Ecto neural progenitor cell (in vitro differentiated cells): ENCODE measurements at places on chromosomes 13 and 19.

DNA sequence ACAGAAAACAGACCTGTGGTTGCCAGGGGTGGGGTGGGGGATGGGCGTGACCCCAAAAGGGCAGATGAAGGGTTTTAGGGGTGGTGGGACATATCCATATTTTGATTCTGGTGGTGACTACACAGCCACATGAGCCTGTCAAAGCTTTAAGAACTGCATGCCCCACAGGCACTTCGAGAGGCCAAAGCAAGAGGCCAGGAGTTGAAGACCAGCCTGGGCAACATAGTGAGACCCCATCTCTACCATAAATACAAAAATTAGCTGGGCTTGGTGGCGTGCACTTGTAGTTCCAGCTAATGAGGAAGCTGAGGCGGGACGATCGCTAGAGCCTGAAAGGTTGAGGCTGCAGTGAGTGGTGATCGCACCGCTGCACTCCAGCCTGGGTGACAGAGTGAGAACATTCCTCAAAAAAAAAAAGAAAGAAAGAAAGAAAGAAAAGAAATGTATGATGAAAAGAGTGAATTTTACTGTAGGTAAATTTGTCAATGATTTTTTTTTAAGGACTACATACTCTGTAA is 18.9 kb upstream of the BCL3 start:
- no peak for DNase-seq

DNA sequence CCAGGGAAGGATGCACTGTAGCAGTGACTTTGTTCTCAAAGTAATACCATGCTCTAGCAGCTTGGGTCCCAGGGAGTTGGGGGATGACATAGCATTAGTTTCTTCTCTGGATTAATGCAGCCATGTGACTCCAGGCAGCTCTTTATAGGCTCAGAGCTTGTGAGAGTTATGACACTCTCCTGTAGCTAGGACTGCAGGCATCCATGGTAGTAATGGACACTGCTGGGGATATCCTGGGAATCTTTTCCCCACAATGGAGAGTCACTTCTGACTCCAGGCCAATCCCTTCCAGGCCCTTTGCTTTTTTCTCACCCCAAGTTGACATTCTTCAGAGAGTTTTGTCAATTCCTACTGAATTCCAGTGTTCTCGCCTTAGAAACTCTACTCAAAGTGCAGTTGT is 270.9 kb downstream of the COG6 start:
- DNase-seq: no peak

GRCh38 chr13:22298530-22298929 is 627.7 kb downstream of the FGF9 start:
- no peak for DNase-seq

- peak; percentile 60 for DNase-seq
Observed at GRCh38 chr13:102399791-102400674, 1.8 kb downstream of the FGF14 start.

DNA sequence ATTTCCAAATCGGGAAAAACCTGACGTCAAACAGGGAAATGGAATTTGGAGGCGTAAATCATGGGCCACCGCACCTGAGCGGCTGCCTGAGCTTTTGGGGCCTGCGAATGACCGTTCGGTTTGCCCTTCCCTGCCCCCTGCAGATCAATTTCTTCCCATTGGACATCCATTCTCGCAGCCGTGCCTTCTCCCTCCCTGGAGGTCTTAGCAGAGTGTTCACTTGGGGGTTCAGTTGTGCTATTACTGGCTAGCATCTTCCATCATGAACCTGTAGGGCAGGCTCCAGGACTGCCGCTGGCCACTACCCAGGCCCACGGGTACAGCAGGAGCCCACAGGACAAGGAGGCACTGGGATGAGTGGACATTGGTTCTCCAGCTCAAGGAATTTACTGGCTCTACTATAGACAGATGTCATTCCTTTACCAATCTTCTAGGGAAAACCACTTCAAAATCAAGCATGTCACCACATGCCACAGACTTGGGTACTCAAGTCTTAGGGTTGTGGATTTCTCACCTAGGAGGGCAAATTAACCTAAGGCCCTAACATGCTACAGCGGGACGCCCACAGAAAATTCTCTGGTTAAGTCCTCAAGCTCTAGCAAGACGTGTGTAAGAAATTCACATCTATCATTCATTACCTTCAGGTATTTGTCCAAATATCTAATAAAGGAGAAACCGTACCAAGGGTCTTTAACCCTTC is 75.5 kb downstream of the COL4A1 start:
- no peak for DNase-seq

GRCh38 chr13:39284801-39285388 is 246.6 kb downstream of the NHLRC3 start:
- no peak for DNase-seq

GRCh38 chr13:96229356-96229755 is 139.4 kb downstream of the HS6ST3 start:
- DNase-seq: no peak

- no peak for DNase-seq
Observed at GRCh38 chr19:39419003-39419402, 6.5 kb downstream of the PLEKHG2 start.

GRCh38 chr19:31574251-31574973 is 225.2 kb upstream of the TSHZ3 start:
- peak; percentile 31 for DNase-seq

GRCh38 chr19:2208975-2209374 is 27.2 kb downstream of the PLEKHJ1 start:
- no peak for DNase-seq

GRCh38 chr13:79846386-79846785 is 365.4 kb downstream of the NDFIP2 start:
- DNase-seq: no peak

DNA sequence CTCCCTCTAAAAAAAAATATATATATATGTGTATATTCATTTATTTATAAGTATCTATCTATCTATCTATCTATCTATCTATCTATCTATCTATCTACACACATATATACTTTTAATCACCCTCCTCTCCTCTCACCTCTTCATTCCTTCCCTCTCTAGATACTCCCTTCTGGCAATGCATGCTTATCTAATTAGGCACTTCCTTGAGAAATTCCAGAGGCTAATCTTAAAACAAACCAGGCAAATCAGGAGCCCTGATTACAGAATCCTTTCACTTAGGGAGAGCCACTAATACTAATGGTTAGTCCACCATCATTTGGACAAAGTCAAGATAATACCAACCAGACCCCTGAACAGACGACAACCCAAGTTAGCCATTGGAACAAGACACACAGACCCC is 17.6 kb downstream of the CD70 start:
- no peak for DNase-seq

DNA sequence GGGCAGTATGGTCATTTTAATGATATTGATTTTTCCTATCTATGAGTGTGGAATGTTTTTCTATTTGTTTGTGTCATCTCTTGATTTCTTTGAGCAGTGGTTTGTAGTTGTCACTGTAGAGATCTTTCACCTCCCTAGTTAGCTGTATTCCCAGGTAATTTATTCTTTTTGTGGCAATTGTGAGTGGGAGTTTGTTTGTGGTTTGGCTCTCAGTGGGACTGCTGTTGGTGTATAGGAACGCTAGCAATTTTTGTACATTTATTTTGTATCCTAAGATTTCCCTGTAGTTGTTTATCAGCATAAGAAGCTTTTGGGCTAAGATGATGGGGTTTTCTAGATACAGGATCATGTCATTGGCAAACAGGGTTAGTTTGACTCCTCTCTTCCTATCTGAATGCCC is 28.9 kb downstream of the NBEA start:
- DNase-seq: no peak

DNA sequence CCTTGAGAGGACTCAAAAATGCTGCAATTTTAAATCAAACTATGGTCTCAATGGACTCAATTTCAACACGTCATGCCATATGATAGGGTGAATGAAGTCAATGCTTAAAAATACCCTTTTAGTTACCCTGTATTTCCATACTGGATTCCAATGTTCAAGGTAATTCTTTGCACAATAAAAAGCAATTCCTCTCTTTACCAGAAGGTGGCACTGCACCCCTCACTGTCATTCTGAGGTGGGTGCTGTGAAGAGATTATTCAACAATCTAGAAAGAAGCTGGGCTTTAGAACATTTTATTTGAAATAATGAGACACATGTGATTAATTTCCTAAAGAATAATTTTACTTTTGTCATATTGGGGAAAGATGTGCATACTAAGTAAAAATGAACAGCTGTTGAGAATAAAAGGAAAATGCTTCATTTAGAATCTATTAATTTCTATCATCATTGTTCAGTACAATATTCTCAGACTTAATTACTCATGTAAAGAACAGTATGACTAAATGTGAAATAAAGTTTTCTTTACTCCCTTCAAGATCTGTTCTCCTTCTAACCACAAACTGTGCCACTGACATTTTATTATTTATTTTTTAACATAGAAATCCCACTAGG is 789.1 kb downstream of the GPC5 start:
- DNase-seq: no peak

GRCh38 chr13:52162279-52163101 is 3.1 kb upstream of the NEK3 start:
- DNase-seq: no peak

- DNase-seq: no peak
Observed at GRCh38 chr19:23393121-23393520, 2.1 kb downstream of the ZNF91 start.

DNA sequence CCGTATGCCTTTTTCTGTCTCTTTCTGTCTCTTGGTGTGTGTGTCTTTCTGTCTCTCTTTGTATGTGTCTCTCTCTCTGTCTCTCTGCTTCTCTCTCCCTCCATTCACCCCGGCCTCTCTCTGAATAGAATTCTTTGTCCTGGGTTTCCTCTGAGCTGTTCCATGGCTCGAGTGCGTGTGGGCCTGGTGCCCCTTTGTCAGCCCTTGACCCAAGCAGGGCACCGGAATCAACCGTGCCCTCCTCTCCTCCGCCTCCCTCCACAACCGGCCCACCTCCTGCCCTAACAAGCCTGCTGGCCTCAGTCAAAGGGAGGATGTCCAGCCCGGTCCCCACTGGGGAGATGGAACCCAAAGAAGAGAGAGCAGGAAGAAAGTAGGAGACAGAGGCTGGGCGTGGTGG is 3.2 kb downstream of the AXL start:
- no peak for DNase-seq

GRCh38 chr13:101454767-101455166 is 2.3 kb downstream of the ITGBL1 start:
- DNase-seq: no peak

- no peak for DNase-seq
Observed at GRCh38 chr19:27860309-27860934, 1352.5 kb downstream of the UQCRFS1 start.

- DNase-seq: no peak
Observed at GRCh38 chr13:75762076-75762937, 126.2 kb downstream of the LMO7 start.

- DNase-seq: no peak
Observed at GRCh38 chr19:55454787-55455243, 6.6 kb downstream of the ISOC2 start.

GRCh38 chr13:112161521-112162301 is 94.8 kb downstream of the SOX1 start:
- peak; percentile 75 for DNase-seq

GRCh38 chr19:3707868-3708206 is 347 bp upstream of the TJP3 start:
- no peak for DNase-seq

- DNase-seq: no peak
Observed at GRCh38 chr19:30968210-30968609, 381.0 kb downstream of the TSHZ3 start.

DNA sequence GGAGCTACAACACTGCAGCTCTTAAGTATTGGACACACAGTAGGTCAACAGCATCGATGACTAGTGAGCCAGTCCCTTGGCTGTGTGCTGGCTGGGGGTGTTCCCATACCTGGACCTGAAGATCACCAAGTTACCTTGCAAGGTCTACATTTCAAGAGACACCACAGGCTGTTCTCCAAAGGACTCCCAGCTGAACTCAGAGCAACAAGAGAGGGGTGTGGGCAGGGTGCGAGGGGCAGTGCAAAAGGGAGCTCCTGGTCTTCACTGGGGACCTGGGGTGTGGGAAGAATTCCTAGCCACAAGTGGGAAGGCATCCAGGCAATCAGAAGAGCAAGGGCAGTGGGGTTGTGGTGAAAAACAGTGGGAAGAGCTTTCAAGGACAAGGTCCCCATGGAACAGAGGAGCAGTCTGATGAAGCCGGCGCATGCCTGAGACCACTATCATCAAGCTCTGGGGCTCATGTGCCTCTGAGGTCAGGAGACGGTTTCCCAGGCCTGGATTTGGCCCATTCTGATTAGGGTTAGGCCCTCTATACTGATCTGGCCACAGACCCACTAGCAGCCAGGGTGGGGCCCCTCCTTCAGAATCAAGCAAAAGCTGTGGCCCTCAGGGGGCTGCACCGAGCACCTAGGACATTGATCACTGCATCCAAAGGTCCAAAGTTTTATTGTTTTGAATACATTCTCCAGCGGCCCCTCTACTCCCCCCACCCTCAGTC is 4.7 kb upstream of the GSK3A start:
- no peak for DNase-seq

DNA sequence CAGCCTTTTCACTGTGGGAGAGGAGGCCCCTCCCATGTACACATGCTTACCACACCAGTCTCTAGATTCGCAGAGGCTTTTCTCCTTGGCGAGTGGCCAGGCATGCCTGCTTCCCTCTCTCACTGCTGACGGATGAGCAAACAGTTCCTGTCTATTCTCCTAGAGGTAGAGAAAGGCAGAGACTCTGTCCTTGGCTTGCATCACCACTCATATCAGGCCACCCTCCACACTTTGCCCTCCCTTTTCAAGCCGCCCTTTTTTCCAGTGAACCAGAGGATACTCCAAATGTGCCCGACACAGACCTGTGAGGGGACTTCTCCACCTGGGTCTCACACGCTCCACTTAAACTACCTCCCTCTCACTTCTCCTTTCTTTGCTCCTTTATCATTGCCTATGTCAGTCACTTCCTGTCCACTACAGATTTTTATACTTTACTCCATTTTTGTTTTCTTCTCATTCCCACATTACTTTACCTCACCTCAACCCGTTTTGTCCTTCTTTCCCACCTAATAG is 284.6 kb downstream of the DNAJC15 start:
- no peak for DNase-seq

- DNase-seq: no peak
Observed at GRCh38 chr19:3268326-3268725, 43.9 kb downstream of the CELF5 start.

GRCh38 chr19:18562086-18562485 is 4.4 kb downstream of the KXD1 start:
- no peak for DNase-seq
